ENCODE measurements at places on chromosomes 6 and 20.

DNA sequence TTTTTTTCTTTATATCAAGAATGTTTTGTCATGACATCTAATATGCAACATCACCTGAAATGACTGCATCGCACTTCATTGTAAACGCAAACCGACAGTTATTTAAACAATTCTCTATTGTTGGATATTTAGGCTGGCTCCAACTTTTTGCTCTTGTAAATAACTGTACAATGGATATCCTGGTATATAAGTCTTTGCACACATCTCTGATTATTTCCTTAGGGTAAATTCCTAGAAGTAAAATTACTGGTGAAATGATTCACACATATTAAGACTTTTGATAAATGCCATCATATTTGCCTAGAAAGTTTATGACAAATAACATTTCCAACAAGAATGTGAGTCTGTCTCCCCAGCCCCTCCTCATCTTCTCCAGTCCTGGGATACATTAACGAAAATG lies 154.7 kb downstream of the TFAP2C start:
- DNase-seq, result no peak

GRCh38 chr6:134238960-134239795 lies 78.7 kb downstream of the SGK1 start:
- DNase-seq, result no peak

DNA sequence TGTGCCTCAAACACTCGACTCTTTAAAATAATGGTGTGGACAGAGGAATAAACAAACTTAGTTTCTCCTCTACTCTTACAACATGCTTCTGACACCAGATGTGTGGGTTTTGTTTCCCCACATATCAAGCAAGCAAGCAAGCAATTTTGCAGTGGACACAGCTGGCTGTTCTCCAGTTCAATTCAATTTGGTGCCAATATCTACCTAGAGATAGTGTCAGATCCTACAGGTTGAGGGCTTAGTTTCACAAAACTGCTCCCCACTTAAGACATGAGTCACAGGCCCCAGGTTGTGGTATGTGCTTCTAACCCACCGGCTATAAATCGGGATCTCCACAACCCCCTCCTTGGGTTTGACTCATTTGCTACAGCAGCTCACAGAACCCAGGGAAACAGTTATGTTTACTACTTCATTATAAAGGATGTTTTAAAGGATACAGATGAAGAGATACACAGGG lies 131.4 kb upstream of the TRAF3IP2 start:
- peak; percentile 56 for DNase-seq

GRCh38 chr6:169020821-169021220 lies 232.8 kb downstream of the THBS2 start:
- DNase-seq, result no peak

DNA sequence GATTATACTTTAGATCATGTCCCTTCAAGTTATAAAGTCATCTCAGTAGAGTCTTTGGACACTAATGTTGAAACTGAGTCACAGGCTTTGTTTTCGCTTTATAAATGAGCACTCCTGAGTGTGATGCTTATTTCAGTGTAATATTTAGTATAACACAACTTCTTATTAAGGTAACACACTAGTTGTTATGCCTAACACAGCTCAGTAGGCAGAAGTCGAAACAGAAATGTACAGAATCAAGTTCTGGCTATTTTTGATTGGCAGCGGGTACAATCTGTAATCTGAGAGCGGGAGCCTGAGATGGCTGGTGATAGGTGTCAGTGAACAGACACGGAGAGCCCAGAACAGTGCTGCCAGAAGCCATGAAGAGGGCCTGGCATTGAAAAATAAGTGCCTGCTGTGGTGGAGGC lies 11.4 kb downstream of the HECA start:
- DNase-seq, result no peak

DNA sequence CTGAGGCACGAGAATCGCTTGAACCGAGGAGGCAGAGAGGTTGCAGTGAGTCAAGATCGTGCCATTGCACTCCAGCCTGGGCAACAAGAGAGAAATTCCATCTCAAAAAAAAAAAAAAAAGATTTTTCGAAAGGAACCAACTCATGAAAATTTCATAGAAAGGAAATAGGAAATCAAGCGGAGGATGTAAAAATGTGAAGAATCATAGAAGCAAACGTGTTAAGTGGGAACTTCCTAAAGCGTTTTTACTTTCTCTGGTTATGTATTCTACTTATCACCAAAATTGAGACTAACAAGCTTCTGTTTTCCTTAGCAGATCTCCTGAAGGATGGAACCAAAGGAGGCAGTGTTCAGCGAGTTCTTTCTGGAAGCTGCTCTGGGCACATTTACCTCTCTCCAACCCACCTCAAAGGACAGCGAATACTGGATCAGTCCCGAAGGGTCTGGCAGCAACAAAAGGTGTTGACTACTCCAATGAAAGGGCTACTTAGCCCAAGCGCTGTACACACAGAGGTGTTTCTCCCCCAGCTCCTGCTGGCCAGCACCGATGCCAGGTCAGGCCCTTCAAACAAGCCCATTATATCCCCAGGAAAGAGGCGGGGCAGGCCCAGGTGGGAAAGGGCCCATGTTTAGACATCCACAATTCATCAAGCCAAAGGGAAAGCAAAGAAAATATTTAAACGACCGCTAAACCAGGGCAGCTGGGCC lies 327.5 kb upstream of the JARID2 start:
- DNase-seq, result no peak

GRCh38 chr6:43246301-43247113 lies 3.2 kb downstream of the TTBK1 start:
- no peak for DNase-seq

DNA sequence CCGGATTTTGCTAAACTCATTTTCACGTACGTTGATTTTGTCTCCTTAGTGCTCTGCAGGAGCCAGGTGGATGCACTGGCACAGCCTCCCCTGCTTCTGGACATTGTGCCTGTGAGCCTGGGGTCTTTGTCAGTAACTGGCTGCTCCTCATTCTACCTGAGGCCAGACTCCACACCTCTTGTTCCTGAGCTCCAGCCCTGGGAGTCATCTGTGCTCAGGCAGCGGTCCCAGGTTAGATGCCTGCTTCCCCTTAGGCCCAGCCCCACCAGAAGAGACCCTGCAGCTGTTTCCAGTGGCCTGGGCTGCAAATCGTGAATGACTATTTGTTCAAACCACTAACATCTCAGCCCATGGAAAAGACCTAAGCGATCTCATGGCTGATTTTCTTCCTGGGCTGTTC lies 129.1 kb downstream of the ERMARD start:
- DNase-seq, result no peak

GRCh38 chr6:39653612-39654011 lies 71.6 kb downstream of the KIF6 start:
- no peak for DNase-seq

DNA sequence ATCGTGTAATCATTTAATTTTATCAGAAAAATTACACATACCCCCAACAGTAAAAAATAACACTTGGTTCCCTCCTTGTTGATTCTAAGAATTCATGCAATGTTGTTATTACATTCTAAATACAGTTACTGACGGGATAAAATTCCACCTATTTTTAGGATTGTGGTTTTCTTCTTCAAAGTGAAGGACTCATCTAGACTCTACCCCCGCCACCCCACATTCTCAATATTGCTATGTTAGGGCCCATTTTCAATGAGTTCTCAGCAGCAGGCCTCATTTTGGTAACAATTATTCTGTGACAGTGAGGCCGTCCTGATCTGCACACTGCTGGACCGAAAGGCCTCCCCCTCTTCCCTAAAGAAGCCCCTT lies 43.5 kb downstream of the PREX1 start:
- no peak for DNase-seq

GRCh38 chr6:37221585-37222124 lies 35.9 kb upstream of the TBC1D22B start:
- DNase-seq, result no peak

DNA sequence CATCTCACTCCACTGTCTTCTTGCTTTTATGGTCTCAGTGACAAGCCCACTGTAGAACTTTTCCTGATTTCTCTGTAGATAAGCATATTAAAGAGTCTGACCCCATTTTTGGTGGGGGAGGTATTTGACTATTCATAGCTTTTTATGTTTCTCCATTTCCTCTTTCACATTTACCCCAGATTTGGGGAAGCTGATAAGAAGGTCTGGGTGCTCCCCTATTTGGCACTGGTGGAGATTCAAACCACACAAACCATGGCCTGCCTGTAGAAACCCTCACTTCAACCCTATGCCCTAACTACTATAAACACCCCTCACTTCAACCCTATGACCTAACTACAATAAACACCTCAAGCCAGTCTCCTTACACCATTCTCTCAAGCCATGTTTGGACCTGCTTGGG lies 196.2 kb upstream of the SYNDIG1 start:
- DNase-seq, result no peak

DNA sequence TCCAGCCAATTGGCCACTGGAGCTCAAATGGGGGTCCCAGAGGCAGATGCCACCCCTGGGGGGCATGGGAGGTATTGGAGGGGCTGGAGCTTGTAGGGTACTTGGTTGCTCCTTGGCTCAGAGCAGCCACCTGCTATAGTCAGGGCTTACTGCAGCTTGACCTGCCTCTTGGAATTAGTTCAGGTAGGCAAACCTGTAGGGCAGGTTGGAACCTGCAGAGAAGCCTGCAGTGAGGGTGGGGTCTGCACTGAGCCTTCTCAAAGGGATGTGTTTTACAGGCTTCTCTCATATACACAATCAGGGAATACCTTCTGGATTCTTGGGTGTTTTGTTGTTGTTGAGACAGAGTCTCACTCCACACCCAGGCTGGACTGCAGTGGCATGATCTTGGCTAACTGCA lies 94.2 kb upstream of the MYL9 start:
- no peak for DNase-seq
